GM13977 (cell line): ENCODE measurements at places on chromosomes 2 and 18.

DNA sequence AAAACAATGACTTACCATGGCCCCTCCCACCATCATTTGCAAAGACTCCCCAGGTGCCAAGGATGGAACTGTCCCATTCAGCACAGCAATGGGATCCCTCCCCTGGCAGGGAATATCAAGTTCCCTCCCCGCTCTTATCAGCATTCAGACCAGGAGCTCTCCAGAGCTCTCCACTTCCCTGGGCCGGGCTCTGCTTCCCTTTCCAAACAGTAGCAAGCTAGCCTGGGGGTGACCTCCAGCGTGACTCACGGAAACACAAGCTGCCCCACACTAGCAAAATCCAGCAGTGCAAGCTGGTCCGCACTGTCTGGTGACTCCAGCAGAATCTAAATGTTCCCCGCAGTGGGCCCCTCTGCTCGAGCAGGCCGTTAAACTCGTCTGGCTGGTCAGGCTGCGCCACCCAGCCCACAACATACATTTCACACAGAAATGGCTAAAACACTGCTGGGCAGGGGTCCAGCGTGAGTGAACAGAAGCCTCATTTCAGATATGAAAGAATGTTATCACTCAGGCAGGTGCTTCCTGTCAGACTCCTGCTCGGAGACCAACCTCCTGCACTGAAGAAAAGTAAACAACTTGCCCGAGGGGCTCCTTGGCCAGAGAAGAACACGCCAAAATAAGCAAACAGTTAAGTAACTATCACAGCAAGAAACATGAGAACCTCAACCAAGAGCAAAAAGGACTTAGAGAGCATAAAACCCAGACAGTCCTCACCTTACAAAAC lies 33.9 kb downstream of the STAT1 start:
- DNase-seq = no peak

- DNase-seq = no peak
Observed at GRCh38 chr2:225070811-225071210, 28.5 kb upstream of the DOCK10 start.

- no peak for DNase-seq
Observed at GRCh38 chr18:48813833-48814489, 136.8 kb downstream of the SMAD7 start.

DNA sequence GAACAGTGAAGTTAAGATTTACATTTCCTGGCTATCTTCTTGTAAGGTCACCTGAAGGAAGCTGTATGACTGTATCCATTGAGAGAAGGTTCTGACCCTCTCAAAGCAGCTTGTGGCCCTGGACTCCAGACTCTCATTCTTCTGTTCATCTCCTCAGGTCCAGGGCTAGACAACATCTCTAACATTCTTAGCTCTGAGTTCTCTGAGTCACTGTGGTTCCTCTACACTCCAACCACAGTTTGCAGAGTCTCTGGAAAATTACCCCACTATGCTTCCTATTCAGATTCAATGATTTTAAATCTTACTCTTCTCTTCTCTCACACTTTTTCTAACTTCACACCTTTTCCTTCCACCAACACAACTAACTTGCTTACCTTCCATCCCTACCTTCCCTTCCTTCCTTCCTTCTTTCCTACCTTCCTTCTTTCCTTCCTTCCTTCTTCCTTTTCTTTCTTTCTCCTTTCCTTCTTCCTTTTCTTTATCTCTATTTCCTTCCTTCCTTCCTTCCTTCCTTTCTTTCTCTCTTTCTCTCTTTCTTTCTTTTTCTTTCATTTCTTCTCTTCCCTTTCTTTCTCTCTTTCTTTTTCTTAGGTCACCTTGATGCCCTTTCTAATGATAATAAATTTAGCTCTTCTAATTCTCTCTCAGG lies 824.3 kb upstream of the ZEB2 start:
- DNase-seq = no peak

- no peak for DNase-seq
Observed at GRCh38 chr2:191950132-191950874, 103.4 kb upstream of the CAVIN2 start.

DNA sequence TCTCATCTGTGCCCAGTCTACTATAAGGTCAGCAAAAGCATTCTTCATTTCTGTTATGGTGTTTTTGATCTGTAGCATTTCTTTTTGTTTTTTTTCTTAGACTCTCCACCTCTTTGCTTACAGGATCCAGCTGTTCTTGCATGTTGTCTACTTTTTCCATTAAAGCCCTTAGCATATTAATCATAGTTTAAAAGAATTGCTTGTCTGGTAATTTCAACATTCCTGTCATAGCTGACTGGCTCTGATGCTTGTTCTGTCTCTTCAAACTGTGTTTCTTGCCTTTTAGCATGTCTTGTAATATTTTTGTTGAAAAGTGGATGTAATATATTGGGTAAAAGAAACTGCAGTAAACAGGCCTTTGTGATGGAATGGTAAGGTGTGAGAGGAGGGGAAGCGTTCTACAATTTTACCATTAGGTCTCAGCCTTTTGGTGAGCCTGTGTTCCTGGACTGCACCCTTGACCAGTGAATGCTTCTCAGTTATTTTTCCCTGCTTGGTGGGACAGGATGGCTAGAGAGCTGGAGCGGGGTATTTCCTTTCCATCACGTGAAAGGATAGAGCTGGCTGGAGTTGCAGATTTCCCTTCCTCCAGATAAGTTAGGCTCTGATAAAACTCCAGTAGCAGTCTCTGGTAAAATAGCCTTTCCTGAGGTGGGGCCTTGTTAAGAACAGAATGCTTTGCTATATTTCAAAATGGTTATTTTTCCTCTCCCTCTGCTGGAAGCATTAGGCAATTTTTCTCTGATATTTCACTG lies 65.4 kb downstream of the PLA2R1 start:
- no peak for DNase-seq

- no peak for DNase-seq
Observed at GRCh38 chr2:158923180-158923594, 45.3 kb upstream of the TANC1 start.

GRCh38 chr2:223644136-223644535 lies 42.0 kb upstream of the SCG2 start:
- no peak for DNase-seq

DNA sequence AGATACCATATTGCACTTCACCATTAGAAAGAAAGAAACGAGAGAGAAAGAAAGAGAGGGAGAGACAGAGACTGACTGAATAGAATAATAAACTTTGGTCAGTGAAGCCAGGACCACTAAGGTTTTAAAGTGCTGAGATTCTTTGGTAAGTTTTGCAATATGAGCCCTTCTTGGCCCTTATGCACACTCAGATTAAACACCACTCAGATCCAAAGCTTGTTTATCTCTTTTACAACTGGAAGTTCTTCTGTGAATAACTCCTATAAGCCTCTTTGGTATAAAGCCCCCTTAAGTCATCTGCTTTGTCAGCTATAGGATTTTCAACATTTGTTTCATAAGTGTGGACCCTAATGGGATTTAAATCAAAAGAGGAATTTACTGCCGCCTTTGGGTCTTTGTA lies 40.8 kb downstream of the PID1 start:
- no peak for DNase-seq

DNA sequence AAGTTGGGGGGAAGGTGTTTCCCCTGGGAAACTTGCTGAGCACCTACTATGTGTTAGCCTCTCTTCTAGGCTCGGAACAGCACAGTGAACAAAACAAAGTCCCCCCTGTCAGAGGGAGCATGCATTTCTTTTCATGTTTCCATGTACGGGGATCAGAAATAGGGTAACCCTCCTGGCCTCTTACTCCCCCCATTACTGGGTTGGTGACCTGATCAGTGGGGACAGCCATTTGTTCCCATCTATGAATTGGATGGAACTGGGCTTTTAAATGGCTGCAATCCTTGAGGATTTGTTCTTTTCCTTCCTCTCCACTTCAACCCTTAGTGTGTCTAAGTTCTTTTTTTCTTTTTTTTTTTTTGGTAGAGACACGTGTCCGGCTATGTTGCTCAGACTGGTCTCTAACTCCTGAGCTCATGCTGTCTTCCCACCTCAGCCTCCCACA lies 13.7 kb downstream of the NCL start:
- no peak for DNase-seq
